ENCODE measurements at places on chromosomes 2 and 18.

- no peak for DNase-seq
Observed at GRCh38 chr18:21513292-21513691, 87.2 kb downstream of the ESCO1 start.

- DNase-seq: no peak
Observed at GRCh38 chr2:23574919-23575654, 190.1 kb downstream of the KLHL29 start.

- no peak for DNase-seq
Observed at GRCh38 chr2:39779927-39780326, 869 bp upstream of the THUMPD2 start.

GRCh38 chr2:132671151-132671835 is 1.3 kb upstream of the LYPD1 start:
- DNase-seq: no peak

DNA sequence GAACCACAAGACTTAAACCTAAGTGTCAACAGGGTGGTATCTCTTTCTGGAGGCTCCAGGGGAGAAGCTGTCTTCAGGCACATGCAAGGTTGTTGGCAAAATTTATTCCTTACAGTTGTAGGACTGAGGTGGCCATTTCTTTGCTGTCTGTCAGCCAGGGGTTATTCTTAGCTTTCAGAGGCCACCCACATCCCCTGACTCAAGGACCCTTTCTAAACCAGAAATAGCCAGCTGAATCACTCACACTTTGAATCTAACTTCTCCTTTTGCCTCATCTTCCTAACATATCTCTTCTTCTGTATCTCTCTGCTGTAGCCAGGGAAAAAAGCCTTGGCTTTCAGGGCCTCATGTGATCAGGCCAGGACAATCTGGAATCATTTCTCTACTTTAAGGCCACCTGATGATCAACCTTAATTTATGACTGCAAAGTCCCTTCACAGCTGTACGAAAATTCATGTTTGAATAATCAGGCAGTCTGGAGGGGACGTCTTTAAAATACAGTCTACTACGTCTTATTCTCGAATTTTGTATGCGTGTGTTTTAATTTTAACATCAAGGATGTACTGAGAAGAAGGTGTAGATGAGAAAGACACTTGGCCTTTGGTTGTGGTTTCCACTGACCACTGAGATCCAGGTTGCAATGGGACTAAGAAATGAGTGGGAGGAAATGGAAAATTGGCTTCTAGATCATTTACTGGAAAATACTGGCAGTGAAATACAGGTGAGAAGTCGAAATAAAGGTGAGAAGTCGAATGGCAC is 90.4 kb downstream of the DOCK10 start:
- no peak for DNase-seq

Data from ascending aorta (tissue), 2 donors.